Thoracic aorta (tissue), 2 donors: ENCODE measurements at places on chromosomes 4 and X.

GRCh38 chr4:99624141-99624719, 33.4 kb downstream of the C4orf54 start:
- DNase-seq: no peak

DNA sequence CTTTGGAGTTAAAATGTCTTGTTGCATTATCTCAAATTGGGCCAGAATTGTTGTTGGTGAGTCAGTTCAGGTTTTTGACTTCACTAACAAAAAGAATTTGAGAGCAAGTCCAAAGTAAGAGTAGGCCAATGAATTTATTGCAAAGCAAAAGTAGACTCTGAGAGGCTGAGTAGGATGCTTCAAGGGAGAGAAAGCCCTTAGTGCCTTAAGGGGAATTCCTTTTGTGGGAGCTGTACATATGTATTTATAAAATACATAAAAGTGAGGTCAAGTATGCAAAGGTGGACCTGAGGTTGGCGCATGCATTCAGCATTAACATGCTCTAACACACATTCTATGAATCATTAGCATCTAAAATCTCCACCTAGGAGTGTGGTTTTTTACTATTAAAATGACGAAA, 565.4 kb downstream of the GRXCR1 start:
- no peak for DNase-seq

DNA sequence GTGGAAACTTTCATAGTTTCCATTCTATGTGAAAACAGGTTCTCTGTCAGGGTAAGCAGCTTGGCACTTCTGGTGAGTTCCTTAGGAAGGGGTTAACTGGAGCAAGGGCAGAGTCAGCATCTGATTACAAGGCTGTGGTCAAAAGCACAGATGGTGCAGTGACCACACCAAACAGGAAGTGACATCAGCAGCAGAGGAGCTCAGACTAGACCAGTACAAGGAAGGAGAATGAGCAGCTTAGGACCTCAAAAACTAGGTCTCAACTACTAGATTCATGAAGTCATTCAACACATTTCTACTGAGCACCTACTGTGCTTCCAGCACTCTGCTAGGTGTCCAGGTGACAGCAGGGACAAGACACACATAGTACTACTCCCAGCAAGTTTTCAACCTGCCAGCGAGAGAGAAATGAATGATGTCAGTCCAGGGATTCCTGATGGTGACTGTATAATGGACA, 130.2 kb downstream of the AMELX start:
- no peak for DNase-seq

DNA sequence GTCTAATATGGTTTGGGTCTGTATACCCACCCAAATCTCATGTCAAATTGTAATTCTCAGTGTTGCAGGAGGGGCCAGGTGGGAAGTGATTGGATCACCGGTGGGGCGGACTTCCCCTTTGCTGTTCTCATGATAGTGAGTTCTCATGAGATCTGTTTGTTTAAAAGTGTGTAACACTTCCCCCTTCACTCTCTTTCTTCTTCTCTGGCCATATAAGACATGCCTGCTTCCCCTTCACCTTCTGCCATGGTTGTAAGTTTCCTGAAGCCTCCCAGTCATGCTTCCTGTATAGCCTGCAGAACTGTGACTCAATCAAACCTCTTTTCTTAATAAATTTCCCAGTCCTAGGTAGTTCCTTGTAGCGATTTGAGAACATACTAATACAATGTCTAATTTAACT, 19.7 kb upstream of the SCRG1 start:
- DNase-seq: no peak

DNA sequence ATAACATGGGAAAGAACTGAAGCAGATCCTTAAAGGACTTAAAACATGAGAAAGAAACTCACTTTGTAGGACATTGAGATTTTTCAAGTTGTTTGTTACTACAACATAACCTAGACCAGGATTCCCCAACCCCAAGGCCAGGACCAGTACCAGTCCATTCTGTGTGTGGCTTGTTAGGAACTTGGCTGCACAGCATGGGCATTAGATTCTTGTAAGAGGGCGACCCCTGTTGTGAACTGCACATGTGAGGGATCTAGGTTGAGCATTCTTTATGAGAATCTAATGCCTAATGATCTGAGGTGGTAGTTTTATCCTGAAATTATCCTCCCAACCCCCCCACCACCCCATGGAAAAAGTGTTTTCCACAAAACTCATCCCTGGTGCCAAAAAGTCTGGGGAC, 566.1 kb downstream of the KCTD8 start:
- DNase-seq: no peak

- DNase-seq: no peak
These were observed 1212.2 kb upstream of the TENM3 start for GRCh38 chr4:181030961-181031360.

GRCh38 chr4:121950680-121951520, 960 bp downstream of the TRPC3 start:
- no peak for DNase-seq

GRCh38 chr4:124710911-124711310, 1.6 kb downstream of the ANKRD50 start:
- no peak for DNase-seq

DNA sequence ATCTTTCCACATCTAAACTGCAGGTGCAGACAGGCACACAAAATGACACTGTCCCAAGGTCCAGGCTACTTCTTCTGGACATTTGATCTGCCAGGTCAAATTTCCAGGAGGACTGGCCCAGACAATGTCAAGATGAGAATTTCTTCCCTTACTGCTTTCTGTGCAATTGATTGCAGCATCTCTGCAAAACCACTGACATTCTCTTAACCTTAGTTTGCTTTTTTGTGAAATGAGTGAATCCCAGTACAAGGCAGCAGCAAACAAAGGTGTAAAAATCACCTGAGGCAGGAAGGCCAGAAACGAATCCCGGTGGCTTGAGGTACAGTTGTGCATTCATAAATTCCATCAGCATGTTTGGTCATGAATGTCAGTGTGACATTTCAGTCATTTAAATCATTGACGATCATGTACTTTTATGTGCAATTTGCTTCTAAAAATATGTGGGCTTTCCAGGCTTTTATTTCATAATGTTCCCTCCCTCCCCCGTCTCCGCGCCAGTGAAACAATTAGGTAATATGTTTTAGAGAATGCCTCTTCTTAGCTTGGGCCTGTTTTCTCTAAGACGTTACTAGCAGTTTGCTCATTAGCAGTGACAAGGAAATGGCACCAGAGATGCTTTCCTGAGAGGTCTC, 39.1 kb downstream of the NHS start:
- no peak for DNase-seq

DNA sequence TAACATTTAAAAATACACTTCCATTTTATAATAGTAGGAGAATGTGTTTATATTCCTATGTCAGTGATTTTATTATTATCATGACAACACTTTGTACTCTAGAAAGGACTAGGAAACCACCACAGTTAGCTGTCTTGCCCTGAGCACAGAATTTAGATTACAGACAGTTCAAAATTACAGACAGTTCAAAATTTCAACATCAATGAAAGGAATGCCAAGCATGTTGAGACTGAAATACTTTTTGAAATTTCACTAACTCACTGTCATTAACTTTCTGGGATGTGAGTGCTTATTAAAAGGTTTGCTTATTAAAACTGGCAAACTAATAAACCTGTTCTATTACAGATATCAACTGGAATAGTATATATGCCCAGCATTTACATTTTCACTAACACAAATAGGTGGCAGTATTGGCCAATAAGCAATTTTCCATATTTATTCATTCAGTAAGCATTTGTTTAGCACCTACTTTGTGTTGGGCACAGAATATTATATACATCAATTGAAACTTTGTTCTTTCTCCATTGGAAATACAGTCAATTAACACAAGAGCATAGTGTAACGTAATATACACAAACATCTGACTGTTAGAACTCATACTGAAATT, 179.4 kb downstream of the FBXW7 start:
- no peak for DNase-seq

DNA sequence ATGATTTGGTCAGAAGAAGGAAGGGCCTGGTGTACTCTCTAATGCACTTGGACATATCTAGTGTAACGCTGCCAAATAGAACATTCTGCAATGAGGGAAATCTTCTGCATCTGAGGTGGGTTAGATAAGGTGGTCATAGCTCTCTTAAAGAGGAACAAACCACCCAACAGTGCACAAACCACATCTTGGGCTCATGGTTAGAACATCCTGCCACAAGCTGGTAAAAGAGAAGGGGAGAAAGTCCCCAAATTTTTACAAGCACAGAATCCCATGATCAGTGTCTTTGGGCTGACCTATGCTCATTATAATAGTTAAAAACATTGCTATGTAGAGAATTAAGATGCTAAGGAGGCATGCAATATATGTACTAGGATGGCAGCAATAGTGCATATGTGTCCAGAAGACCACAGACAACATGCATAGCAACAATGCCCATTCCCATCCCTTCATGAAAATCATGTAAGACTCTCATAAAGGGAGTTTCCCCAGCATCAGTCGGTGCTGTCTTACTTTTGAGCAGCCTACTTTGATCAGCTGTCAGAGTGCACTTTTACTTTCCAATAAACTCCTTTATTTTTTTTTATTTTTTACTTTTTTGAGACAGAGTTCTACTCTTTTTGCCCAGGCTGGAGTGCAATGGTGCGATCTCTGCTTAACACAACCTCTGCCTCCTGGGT, 99.7 kb upstream of the SLC7A11 start:
- DNase-seq: no peak

DNA sequence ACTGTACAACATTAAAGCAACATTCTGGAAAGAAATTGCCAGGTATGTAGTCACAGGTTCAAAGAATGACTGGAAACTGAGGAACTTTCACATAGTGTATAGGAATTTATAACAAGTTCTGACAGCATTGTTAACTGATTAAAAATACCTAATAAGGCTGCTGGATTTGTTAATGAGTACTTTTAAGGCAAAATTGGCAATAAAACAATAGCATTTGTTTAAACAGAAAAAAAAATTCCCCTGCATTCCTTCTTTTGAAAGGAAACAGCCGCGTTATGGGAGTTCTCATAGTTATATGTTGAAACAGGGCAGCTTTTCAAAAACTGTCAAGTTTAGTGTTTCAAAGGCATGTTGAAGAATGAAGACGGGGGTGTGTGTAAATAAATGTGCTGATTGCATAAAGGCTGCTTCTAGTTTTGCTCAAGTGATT, 282.5 kb upstream of the FAT1 start:
- no peak for DNase-seq

DNA sequence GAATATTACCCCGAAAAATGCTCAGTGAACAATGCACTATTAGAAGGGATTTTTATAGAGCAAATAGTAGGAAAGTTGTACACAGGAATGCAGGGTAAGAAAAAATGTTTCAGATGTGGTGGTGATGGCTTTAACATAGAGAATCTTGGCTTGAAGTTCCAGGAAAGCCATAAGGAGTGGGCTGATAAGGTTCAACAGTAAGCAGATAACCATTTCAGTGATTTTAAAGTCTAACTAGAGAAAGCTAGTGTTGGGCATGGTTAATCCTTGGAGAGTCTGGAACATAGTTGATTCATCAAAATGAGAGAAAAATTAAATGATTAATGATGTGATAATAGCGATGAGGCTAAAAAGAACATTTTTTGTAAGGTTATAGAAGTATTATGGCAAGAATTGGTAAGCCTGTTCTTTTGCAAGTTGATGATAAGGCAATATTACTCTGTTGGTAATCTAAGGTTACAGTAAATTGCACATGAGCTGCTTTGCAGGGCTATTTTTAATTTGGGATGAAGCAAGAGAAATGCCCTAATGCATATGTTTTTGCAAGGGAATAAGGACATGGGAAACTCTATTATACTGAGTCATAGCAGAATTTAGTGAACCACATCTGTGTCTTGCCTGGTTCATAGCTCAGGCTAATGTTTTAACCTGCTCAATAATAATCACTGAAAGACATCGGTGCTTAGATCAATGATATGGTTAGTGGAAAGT, 44.3 kb downstream of the GALNTL6 start:
- no peak for DNase-seq

- DNase-seq: no peak
These were observed 18.8 kb upstream of the RPL34 start for GRCh38 chr4:108601532-108601931.

- no peak for DNase-seq
These were observed 591.1 kb upstream of the BOD1L1 start for GRCh38 chr4:14218641-14219040.

DNA sequence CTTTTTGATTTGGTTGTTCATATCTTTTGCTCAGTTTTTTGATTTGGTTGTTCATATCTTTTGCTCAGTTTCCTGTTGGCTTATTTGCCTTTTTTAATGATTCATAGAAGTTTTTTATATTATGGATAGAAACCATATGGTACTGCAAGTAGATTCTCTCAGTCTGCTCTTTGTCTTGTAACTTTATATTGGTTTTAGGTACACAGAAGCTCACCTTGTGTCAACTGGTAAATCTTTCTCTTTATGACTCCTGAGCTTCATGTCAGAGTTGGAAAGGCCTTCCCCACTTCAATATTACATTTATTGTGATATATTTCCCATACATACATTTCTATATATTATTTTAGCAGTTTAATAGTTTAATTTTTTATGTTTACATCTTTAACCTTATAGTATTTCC, 8.2 kb upstream of the VGLL1 start:
- no peak for DNase-seq

- no peak for DNase-seq
These were observed 3.6 kb upstream of the KLHL2 start for GRCh38 chr4:165203541-165204461.
